Esophagus muscularis mucosa (tissue), 4 donors: ENCODE measurements at places on chromosomes 12 and 14. TPM values are rescaled to one million over a fixed set of nuclear protein-coding genes. Genes with fewer than 3 reads are reported as not detected.

GRCh38 chr14:21066882-21067502 is 3.1 kb upstream of the ARHGEF40 start:
- H3K4me3 ChIP-seq, result no peak overlapping the region
- H3K4me1 ChIP-seq, result peaks cover 46% of the 10 kb centered on the region
- H3K27me3 ChIP-seq, result no peaks in the 10 kb centered on the region
- no peaks in the 10 kb centered on the region for H3K36me3 ChIP-seq

- no peak for DNase-seq
- H3K27ac ChIP-seq, result no peak overlapping the region
- no peaks in the 10 kb centered on the region for H3K4me1 ChIP-seq
- no peaks in the 10 kb centered on the region for H3K36me3 ChIP-seq
- H3K4me3 ChIP-seq, result no peak overlapping the region
Measured at GRCh38 chr12:46667551-46667950, 158.2 kb downstream of the SLC38A4 start.

Gene GARIN6
- total RNA-seq, result not detected

- no peaks in the 10 kb centered on the region for H3K4me1 ChIP-seq
- H3K36me3 ChIP-seq, result no peaks in the 10 kb centered on the region
- no peaks in the 10 kb centered on the region for H3K27me3 ChIP-seq
- H3K27ac ChIP-seq, result no peak overlapping the region
Measured at GRCh38 chr12:121989276-121990113, 32.2 kb upstream of the BCL7A start.

Gene NUP37
- 9.9 TPM for total RNA-seq

Gene SYT10
- total RNA-seq, result 0.33 TPM

DNA sequence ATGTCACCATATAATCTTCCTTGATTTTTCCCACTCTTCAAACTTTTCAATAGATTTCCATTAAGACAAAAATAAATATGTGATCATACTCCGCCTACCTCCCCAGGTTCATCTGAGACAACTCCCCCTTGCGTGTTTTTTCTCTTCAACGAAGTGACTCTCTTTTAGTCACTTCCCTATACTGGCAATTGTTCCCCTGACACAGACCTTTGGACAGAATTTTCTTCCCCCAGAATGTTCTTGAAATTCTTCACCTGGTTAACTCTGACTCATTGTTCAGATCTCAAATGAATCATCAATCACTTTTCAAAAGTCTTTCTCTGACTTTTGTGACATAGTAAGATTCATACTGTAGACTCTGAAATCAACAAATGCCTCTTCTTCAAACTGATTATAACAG is 727.3 kb upstream of the LMO3 start:
- no peak for DNase-seq
- no peaks in the 10 kb centered on the region for H3K36me3 ChIP-seq
- no peaks in the 10 kb centered on the region for H3K27me3 ChIP-seq
- no peak overlapping the region for H3K27ac ChIP-seq

GRCh38 chr12:42904683-42905418 is 315.3 kb upstream of the PRICKLE1 start:
- H3K27me3 ChIP-seq, result no peaks in the 10 kb centered on the region
- no peaks in the 10 kb centered on the region for H3K36me3 ChIP-seq
- H3K4me3 ChIP-seq, result no peak overlapping the region

Gene GABARAPL1
- 259 TPM for total RNA-seq

Gene HOTAIR
- not detected for total RNA-seq

GRCh38 chr14:103633391-103633790 is 4.4 kb downstream of the KLC1 start:
- H3K27me3 ChIP-seq, result no peaks in the 10 kb centered on the region
- no peaks in the 10 kb centered on the region for H3K36me3 ChIP-seq
- DNase-seq, result no peak
- no peak overlapping the region for H3K4me3 ChIP-seq
- no peak overlapping the region for H3K27ac ChIP-seq

Gene ATXN2
- total RNA-seq, result 53.9 TPM

DNA sequence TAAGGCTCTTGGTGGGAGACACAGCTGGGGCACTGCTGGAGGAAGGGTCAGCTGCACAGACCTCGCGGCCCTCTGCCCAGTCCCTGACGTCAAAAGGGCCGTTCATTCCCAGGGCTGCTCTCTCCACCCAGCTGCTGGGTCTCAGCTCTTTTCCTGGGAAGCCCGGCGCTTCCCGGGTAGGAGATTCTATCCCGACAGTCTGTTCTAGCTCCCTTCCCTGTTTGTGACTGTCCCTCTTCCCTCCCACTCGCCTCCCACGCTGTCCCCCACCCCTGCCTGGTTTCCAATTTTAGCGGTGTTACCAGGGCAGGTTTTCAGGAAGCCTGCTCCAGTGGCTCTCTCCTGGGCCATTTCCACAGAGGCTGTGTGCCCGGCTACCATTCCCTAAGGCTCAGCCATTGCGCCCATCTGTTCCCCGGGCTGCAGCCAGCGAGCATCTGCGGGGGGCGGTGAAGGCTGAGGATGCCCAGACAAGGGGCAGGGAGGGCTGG is 186.6 kb downstream of the CACNA1C start:
- no peaks in the 10 kb centered on the region for H3K27me3 ChIP-seq
- H3K4me3 ChIP-seq, result no peak overlapping the region
- no peak for DNase-seq
- peak overlapping the region; percentile 80 for H3K27ac ChIP-seq
- no peaks in the 10 kb centered on the region for H3K36me3 ChIP-seq

GRCh38 chr12:127238107-127238506 is 1028.9 kb upstream of the TMEM132C start:
- no peaks in the 10 kb centered on the region for H3K27me3 ChIP-seq
- H3K4me1 ChIP-seq, result no peaks in the 10 kb centered on the region
- H3K4me3 ChIP-seq, result no peak overlapping the region
- H3K36me3 ChIP-seq, result no peaks in the 10 kb centered on the region

DNA sequence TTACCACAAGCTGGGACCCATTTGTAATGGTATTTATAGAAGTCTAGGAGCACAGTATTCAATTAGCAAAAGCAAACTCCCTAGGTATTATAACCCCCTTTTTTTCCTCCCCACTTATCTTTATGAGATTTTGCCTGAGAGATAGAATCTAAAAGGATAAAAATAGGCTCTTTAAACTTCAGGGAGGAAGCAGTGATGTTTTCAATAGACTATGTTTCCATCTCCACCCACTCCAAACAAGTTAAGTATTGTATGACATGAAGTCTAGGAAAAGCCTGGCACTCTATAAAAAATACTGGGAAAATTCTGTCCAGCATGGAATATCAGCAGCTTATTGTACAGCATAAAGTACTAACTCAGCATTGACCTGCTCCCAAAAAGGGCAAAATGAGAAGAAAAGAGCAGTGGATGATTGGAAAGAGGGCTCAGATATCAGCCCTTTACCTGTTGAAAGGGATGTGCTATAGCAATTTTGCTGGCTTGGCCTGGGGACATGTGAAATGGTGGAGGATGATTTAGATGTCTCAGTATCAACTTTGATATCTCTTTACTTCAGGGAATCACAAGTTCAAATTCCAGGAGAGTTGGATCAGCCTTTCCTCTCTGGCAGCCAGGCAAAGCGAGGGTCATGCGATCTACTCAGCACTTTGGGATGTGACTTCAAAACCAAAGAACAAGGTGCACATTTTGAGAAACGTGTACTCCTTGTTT is 72.4 kb downstream of the IGF1 start:
- H3K27ac ChIP-seq, result no peak overlapping the region
- no peaks in the 10 kb centered on the region for H3K4me1 ChIP-seq
- no peaks in the 10 kb centered on the region for H3K36me3 ChIP-seq
- no peak for DNase-seq
- H3K4me3 ChIP-seq, result no peak overlapping the region

Gene PRB2
- not detected for total RNA-seq

DNA sequence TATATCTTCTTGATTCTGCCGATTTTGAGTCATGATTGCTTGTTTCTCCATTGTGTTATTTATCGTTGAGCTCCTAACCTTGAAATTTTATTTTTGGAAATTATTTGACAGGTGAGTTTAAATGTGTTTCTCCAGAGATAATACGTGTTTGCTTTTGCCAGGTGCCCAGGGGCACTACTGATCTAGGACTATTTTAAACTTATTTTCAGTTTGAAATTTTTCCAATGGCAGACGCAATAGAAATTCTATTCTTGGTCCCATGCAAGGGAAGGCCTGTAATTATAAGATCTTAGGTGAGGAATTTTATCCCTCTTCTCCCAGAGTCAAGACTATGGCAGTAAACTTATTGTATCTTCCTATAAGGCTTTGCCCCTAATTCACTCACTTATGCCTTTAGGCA is 252.8 kb downstream of the AEBP2 start:
- H3K4me3 ChIP-seq, result no peak overlapping the region
- no peak overlapping the region for H3K27ac ChIP-seq
- DNase-seq, result no peak
- no peaks in the 10 kb centered on the region for H3K27me3 ChIP-seq
- no peaks in the 10 kb centered on the region for H3K4me1 ChIP-seq

DNA sequence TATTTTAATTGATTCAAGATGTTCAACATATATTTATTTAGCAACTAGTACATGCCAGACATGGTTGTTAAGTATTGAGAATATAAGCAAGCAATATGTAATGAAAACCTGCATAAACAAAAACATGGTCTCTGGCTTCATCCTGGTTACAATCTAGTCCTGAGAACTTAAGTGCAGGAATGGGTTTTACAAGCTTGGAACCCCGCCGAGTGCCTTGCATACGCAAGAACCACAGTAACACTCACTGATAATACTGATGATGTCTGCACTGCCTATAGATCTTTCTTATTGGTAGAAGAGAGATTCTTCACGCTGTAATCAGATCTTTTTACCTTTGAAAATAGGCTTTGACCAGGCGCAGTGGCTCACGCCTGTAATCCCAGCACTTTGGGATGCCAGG is 22.9 kb upstream of the CALM1 start:
- no peaks in the 10 kb centered on the region for H3K27me3 ChIP-seq
- DNase-seq, result no peak
- H3K4me1 ChIP-seq, result no peaks in the 10 kb centered on the region
- no peak overlapping the region for H3K4me3 ChIP-seq
- no peak overlapping the region for H3K27ac ChIP-seq

Gene DNAJC22
- 0.17 TPM for total RNA-seq

DNA sequence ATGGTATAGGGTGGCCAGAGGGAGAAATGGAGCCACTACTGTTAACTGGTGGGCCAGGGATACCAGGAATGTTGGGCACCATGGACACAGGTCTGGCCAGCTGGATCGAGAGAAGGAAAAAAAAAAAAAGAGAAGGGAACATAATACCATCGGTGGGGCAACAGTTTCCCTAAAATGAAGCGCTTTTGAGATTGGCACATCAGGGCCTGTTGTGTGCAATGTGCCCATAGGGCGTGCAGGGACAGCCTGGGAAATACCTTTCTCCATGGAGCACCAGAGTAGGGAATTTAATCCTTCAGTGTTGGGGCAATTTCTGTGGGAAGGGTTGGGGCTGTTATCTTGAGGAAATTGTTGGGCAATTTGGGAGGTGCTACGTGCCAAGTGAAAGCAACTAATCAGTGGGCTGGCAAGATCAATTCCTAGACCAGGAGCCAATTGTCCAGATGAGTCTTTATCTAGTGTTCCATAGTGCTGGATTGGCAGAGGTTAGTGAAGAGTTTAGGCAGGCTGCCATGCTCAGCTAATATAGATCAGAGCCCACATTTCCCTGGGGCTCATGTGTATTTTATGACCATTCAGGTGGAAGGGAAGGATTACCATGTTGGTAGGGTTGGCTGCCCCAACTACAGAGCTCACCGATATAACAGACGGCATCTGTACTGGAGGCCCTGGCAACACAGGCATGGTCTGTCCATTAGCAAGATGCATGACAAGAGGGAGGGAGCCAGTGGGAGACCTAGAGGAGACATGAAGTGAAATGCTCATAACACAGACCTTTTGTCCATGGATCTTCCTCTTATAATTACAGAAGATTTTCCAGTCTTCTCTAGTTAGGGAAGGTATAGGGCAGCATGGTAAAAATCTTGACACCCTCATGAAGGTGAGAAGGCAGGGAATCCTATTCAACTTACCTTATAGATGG is 25.5 kb upstream of the NPFF start:
- no peaks in the 10 kb centered on the region for H3K27me3 ChIP-seq
- peaks cover 100% of the 10 kb centered on the region for H3K36me3 ChIP-seq
- H3K27ac ChIP-seq, result no peak overlapping the region
- no peak for DNase-seq

DNA sequence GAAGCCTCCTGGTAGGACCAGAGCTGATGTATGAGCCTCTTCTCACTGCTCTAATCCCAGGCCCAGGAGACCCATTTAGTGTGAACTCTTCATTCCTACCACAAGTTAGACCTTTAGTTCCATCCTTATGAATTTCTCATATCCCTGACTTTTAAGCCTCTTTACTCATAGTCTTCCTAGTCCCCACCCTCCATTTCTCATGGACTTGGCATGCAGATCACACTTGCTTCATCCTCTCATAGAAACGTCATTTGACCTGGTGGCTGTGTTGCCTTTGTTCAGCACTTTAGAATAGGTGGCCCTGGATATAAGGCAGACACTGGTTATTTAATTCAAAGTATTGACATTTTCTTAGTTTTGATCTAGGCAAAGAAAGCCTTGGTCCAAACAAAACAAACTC is 99.5 kb downstream of the SLC16A7 start:
- no peak overlapping the region for H3K4me3 ChIP-seq
- H3K4me1 ChIP-seq, result peaks cover 12% of the 10 kb centered on the region
- H3K27me3 ChIP-seq, result no peaks in the 10 kb centered on the region
- no peaks in the 10 kb centered on the region for H3K36me3 ChIP-seq
- no peak overlapping the region for H3K27ac ChIP-seq

- no peaks in the 10 kb centered on the region for H3K27me3 ChIP-seq
- no peak for DNase-seq
- no peaks in the 10 kb centered on the region for H3K36me3 ChIP-seq
- no peaks in the 10 kb centered on the region for H3K4me1 ChIP-seq
- no peak overlapping the region for H3K27ac ChIP-seq
Measured at GRCh38 chr12:31772685-31773222, 43.9 kb upstream of the AMN1 start.

- H3K4me1 ChIP-seq, result peaks cover 14% of the 10 kb centered on the region
- H3K27me3 ChIP-seq, result peaks cover 13% of the 10 kb centered on the region
- H3K36me3 ChIP-seq, result no peaks in the 10 kb centered on the region
- no peak overlapping the region for H3K27ac ChIP-seq
- H3K4me3 ChIP-seq, result no peak overlapping the region
Measured at GRCh38 chr12:51869931-51870330, 18.0 kb upstream of the ANKRD33 start.

DNA sequence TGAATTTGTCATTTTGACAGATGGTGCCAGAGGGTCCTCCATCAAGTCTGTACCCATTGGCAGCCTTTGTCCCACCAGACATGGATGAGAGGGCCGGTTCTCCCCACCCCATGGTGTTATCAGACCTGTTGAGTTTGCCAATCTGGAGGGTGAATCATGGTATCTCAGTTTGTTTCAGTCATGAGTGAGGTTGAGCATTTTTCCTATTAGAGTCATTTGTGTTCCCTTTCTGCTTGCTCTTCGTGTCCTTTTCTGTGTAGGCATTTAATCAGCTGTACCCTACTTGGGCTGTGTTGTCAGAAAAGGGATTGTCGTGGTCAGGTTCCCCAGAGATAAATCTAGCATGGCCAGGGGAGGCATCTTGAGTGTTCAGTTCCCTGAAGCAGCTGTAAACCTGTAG is 30.5 kb downstream of the SLC24A4 start:
- no peaks in the 10 kb centered on the region for H3K27me3 ChIP-seq
- H3K4me1 ChIP-seq, result no peaks in the 10 kb centered on the region
- no peak for DNase-seq
- no peaks in the 10 kb centered on the region for H3K36me3 ChIP-seq
